PC-9 (cell line): ENCODE measurements at places on chromosomes 6 and 20.

GRCh38 chr6:33639559-33639958, 18.4 kb downstream of the ITPR3 start:
- DNase-seq, result no peak

- no peak for DNase-seq
These were observed 253.4 kb downstream of the PHACTR1 start for GRCh38 chr6:12969966-12970365.

DNA sequence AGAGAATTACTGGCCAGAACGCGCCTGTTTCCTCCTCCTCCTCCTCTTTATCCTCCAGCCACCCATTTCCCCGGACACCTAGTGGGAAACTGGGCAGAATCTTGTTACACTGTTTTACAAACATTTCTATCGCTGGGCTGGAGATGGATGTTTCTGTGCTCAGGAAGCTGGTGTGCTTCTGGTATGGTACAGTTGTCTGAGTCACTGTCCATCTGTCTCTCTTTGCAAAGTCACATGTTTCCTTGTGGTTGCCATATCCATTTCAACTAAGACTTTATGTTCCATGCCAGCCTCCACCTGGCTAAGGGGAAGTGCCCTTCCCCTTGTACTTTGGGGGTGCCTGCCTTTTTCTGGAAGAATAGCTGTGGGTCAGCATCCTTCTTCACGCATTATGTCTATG, 52.9 kb upstream of the SLC22A16 start:
- no peak for DNase-seq

- no peak for DNase-seq
These were observed 88.1 kb downstream of the TNFRSF21 start for GRCh38 chr6:47221565-47221964.

DNA sequence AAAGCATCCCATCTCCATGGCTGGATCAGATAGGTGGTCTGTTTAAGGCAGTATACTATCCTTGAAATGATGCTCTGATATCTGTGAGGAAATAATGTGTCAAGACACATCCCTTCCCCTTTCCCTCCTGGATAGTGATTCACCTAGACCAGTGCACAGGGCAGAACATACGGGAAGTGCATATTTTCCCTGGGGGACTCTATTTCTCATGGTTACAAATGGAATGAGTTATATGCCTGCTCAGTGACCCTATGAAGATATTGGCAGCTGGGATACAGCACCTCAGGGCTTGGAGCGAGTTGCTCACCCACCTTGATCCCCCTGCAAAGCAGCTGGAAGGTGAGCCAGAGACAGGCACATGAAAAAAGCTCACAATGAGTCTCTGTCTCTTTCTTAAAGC, 67.5 kb upstream of the PRL start:
- DNase-seq, result no peak

DNA sequence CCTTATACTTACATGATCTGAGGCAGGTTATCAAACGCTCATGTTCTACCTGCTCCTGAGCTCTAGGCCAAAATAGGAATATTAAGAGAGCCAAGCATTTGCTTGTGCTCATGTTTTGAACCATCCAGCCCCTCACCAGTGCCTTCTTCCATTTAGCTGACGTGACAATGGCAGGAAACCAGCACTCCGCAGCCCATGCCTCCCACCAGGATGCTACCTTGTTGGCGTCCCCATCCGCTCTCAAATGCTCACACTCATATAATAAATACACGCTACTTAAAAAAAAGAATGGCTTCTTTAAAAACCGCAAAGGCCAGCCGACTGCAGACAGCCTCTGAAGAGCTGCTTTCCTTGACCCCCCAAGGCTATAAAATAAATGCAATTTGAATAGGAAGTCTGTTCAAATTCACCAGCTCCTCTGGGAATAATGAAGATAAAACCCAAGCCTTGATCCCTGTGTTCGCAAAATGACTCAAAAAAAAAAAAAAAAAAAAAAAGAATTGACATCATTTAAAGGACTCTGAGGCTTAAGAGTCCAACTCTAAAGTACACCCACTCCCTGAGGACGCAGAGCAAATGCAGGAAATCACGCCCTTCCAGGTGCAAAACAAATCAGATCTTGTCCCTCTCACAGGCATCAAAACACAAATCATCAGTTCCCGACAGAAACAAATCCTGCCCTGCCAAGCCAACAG, 29.0 kb downstream of the RNASET2 start:
- no peak for DNase-seq

- no peak for DNase-seq
These were observed 17.2 kb upstream of the TMX4 start for GRCh38 chr20:8036771-8037170.

GRCh38 chr6:3221578-3221977, 5.9 kb downstream of the TUBB2B start:
- no peak for DNase-seq

DNA sequence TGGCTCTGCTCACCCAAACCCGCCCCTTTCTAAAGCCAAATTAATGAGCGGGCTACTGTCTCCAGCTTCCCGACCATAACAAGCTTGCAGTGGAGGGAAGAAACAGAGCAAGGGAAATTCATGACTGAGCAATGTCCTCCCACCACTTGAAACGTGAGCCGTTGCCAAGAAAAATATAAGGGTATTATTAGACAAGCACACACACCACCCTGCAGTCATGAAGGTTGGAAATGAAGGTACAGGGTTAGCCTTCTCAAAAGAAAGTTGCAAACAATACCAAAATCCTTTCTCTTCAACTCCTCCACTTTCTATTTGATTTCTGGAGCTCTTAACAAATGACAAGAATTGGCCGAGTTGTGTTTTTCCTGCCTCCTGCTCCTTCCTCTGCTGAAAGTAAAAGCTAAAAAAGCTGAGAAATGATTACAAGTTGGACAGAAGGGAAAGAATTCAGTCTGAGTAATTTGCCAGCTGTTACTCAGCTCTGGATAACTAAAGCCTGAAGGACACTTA, 151.1 kb upstream of the B3GAT2 start:
- DNase-seq, result no peak

DNA sequence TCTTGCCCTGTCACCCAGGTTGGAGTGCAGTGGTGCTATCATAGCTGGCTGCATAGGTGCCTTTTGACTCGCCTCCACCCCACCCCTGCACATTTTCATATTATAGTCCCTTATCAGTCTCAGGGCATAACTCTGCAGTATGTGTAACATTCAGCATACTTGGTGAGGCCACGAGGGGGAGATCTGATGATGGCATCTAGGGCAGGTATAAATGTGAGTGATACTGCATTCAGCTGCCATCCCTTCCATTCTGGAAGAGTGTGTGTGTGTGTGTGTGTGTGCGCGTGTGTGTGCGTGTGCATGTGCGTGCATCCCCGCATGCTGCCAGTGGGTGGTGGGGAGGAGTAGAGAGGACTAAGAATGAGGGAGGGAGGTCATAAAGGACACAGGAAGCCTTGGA, 81.4 kb downstream of the JARID2 start:
- DNase-seq, result no peak

DNA sequence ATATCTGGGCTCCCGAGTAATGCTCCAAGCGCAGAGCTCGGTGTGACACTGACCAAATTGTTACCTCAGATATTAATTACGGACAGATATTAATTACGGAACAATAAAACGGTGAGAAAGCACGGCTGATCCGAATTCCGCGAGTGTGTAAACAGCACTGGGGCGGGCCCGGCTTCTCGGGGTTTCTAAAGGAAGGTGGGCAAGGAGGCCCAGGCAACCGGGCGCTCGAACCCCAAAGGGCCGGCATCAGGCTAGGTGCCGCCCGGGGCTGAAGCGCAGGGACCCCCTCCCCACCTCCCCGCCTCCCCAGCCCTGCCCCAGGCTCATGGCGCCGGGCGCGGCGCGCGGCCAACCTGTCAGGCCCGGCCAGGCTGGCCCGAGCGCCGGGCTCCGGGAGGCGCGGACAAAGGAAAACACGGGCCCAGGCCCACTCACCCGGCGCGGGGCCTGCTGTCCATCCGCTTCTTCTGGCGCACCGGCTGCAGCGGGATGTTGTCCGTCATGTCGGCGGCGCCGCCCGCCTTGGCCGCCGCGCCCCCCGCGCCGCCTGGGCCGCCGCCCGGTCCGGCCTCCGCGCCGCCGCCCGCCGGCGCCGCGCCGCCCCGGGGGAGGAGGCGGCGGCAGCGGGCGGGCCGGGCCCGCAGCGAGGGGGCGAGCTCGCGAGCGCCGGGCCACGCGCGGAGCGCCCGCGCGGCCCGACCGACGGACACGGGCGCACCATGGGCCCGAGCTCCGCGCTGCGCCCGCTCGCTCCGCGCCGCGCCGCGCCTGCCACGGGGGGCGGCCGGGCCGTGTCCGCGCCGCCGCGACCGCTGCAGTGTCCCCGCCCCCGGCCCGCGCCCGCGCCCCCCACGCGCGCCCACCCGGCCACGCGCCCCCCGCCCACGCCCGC, at the start of gene ATP9A:
ATP9A (minus strand) TSS at position 524 of the 892 bp plus-strand sequence; CDS start at position 503, 21 bp downstream.
- no peak for DNase-seq

DNA sequence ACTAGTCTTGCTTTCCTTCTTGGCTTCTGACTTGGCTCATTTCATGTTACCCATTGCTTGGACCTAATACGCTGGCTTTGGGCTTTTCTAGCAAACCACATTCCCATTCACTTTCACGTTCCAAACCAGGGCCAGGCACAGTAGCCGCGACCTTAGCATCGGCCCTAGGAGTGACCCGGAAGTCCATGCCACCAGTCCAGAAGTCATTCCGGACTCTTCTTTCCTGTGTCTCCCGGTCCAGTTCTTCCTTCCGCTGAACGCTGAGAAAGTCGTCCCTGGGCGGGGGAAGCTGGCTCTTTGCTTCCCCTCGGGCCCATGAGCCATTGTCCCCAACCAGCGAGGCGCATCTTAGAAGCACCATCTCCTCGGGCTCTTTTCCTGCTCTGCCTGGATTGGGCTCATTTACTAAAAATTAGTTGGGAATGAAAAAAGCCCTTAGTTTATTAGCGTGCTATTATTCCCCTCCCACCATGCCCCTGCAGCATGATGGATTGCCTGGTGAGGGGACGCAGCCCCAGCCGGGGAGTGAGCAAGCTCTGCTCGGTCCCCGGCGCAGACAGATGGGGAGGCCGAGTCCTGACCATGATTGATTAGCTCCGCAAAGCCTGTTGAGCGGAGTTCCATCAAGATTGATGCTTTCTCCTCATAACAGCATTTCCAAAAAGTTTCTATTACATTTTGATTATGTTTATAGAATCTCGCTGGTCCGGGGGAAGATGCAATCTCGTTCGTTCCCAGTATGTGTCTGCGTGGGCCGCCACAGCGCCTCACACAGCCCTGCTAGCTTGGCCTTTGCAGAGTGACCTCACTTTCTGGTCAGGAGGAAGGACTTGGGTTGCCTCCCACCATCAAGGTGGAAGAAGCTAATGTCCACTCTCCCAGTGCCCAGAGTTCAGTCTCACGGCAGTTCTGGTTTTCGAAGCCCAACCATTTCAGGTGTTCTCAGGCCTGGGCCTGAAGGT, 115.1 kb upstream of the TOP1 start:
- DNase-seq, result peak; percentile 2

DNA sequence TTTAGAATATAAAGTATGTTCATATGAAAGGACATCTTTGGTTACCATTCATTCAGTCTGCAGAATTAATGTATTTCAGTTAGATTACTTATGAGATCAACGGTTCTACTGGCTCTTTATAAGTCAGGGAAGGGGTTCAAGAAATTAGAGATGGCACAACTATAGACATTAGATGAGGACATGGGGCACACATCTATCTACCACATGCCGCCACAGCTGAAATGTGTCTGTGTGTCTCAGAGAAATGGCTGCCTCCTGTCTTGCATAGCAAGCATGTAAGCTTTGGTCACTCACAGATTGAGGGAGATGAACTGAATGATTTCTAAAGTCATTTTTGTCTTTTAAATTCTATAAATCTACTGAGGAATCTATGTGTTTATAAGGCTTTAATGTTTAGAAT, 128.9 kb upstream of the FAM184A start:
- DNase-seq, result no peak

DNA sequence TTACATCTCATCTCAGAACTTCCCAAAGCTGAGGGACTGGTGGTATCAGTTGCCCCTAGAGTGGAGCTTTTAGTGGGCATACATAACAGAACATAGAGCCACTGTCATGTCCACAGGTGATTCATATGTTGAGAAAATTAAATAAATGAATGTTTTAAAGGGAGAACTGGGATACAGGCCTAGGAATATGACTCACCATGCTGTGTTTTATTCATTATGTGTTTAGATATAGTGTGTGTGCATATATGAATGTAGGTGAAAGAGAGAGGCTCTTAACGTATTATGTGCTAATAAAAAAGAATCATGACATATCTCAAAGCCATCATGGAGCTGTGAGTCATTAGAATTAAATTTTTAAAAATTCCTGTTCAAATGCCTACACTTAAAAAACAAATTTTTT, 332.2 kb upstream of the RSPO3 start:
- no peak for DNase-seq

- DNase-seq, result no peak
These were observed 41.3 kb downstream of the HLA-DPB1 start for GRCh38 chr6:33116841-33117711.

- DNase-seq, result no peak
These were observed 40.7 kb downstream of the SRC start for GRCh38 chr20:37386505-37387251.

GRCh38 chr6:13303668-13304017, 24.7 kb downstream of the TBC1D7 start:
- DNase-seq, result no peak

DNA sequence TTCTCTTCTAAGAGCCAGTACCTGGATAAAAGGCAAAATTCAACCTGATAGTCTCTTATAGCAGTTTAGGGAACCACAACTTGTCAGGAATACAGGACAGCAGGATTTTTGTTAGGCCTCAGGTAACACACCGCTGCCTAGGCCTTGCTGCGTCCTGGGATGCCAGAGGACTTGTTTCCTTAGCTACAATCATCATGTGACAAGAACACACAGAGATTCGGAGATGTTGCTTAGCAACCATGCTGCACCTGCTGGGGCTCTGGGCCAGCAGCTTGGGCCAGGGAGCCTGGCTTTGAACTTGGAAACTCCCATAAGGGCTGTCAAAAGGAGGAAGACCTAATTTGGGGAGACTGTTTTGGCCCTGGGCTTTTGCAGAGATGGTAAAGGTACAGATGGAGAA, 36.1 kb upstream of the CHD6 start:
- DNase-seq, result no peak

DNA sequence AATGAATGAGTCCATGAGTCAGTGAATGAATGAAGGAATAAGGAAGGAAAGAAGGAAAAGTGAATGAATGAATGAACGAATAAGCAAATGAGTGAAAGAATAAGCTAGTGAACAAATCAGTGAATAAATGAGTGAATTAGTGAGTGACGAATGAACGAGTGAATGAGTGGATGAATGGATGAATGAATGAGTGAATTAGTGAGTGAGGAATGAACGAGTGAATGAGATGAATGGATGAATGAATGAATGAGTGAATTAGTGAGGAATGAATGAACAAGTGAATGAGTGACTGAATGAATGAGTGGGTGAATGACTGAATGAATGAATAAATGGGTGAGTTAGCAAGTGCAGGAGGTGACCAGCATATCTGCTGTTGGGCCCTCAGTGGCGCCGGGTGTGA, 3.8 kb downstream of the SRMS start:
- DNase-seq, result no peak

GRCh38 chr20:12068121-12068520, 150.4 kb downstream of the BTBD3 start:
- no peak for DNase-seq

- no peak for DNase-seq
These were observed 23.3 kb upstream of the BCLAF1 start for GRCh38 chr6:136312975-136313374.
